ENCODE measurements at places on chromosomes 2 and 18.

DNA sequence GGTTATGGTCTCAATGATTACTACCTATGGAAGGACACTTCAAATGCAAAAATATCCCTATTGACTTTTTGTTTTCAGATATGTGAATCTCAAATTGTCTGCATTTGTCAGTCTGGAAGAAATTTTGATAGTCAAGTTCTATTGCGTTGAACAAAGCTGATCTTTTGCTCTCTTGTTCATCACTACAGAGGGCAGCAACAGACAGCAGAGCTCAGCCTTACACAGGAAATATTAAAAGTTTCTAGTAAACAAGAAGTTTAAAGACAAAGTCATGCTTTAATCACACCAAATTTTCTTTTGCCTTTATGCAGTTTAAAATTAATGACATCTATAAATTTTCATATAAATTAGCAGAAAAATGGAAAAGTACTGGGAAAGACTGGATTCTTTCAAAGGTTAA lies 617.5 kb downstream of the NR4A2 start:
- no peak for DNase-seq

- no peak for DNase-seq
Observed at GRCh38 chr2:100193291-100193710, 50.9 kb upstream of the AFF3 start.

DNA sequence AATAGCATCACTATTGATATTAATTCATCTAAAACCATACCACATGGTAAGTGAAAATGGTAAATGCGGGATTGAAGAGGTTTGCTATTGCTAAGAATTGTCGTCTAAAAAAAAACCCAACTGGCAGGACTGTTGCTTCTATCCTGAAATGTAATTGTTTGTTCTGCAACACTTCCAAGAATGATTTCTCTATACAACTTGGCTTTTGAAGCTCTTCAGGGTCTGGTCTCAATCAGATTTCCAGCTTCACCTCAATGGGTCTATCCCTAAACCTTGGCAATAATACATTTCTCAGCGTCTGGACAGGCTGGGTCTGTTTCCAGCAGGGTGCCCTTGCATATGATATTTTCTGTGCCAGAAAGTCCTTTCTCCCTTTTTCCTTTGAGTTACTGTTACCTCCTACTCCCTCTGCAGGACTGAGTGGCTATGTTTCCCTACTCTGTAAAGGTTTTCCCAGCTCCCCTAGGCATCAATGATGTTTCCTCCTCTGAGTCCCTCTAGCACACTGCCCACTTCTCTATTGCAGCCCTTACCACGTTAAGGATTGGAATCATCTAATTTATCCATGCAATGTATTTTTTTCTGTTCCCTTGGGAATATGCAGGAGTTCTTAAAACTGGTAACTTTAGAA lies 118.2 kb upstream of the REV1 start:
- DNase-seq: no peak

GRCh38 chr2:179340678-179341077 lies 76.0 kb upstream of the SESTD1 start:
- no peak for DNase-seq

- DNase-seq: no peak
Observed at GRCh38 chr2:108304975-108305374, 16.3 kb downstream of the SULT1C2 start.

DNA sequence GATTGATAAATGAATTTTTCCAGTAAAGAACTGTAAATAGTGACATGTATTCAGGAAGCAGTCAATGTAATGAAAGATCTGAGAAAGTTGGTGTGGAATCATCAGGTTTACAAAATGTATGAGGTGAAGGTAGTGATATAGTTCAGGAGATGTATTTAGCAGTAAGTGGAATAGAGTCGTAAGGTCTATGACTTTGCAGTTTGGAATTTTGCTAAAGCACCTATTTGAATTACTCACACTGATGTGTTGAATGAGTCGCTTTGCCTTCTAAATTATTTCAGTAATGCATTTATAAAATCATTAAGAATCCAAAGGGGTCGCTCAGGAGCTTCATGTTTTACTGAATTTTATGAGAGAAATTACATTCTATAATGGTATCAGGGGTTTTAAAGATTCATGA lies 713.7 kb downstream of the DSC3 start:
- no peak for DNase-seq

DNA sequence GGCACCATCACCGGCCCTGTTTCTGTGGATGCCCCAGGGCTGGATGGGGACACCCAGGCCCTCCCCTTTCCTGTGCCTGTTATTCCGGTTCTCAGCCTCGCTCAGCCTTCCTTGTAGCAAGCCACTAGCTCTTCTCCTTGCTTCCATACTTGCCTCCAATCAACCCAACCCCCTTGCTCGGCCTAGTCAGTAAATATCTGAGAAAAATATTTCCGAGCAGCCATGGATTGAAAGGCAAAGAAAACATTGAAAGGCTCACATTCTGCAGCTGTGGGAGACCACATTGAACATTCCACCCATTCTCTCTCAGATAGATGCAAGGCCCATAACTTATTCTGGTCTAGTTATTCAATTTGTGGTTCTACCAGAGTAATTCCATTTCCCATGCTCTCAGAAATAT lies 114.9 kb downstream of the SPP2 start:
- no peak for DNase-seq

GRCh38 chr2:127656569-127657231 lies 10.7 kb downstream of the GPR17 start:
- no peak for DNase-seq

GRCh38 chr2:113337809-113338208 lies 59.1 kb upstream of the PAX8 start:
- DNase-seq: no peak

- no peak for DNase-seq
Observed at GRCh38 chr2:223096235-223096970, 44.4 kb downstream of the KCNE4 start.

DNA sequence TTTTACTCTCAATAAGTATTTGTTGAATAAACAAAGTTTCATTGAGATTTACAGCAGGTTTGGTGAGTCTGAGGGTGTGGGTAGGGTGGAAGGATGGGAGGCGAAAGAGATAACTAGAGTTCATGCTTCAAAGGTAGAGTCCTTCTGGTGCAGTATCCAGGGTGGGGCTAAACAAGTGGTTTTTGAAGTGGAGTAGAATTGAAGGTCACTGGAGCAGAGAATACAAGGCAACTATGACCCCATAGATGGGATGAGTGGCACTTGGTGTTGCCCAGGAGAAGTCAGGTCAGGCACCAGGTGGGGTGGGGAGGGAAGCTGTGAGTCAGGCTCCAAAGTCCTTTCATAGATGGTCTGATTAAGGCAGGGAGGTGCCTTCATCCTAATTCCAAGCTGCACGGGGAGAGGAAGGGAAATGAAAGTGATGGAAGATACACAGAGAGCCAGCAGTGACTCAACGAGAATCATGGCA lies 6.6 kb upstream of the CAB39 start:
- DNase-seq: no peak

GRCh38 chr18:2908946-2909335 lies 62.1 kb downstream of the EMILIN2 start:
- peak; percentile 36 for DNase-seq

DNA sequence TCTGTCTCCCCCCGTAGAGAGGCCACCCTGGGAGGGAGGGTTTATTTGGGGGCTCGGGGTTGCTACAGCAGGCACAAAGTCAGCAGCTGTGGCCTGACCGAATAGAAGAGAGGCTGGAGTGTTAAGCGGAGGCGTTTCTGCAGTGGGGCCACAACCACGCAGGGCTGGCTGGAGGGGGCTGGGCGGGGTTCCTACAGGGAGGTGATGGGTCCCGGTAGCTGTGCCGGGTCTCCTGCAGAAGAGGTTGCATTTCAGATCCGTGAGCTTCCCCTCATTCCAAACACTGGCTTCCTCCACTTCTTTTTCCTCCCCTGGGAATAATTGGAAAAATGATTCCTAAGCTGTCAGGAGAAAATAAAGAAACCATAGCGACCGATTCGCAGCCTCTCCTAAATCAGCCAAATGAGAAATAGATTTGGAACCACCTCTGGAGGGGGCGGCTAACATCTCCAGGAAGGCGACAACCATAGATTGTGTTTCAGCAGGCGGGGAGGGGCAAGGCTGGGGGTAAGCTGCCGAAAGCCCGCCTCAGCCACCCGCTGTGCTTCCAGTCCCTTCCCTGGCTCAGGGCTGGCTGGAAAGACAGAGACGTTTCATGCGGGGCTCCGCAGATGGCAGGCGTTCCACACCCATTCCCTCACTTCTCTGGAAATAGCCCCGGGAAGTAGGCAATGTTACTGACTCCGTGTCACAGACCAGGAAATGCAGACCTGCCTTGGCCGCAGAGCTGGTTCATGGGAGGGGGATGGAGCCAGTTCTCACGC lies 85.6 kb upstream of the TAF1B start:
- peak; percentile 66 for DNase-seq

DNA sequence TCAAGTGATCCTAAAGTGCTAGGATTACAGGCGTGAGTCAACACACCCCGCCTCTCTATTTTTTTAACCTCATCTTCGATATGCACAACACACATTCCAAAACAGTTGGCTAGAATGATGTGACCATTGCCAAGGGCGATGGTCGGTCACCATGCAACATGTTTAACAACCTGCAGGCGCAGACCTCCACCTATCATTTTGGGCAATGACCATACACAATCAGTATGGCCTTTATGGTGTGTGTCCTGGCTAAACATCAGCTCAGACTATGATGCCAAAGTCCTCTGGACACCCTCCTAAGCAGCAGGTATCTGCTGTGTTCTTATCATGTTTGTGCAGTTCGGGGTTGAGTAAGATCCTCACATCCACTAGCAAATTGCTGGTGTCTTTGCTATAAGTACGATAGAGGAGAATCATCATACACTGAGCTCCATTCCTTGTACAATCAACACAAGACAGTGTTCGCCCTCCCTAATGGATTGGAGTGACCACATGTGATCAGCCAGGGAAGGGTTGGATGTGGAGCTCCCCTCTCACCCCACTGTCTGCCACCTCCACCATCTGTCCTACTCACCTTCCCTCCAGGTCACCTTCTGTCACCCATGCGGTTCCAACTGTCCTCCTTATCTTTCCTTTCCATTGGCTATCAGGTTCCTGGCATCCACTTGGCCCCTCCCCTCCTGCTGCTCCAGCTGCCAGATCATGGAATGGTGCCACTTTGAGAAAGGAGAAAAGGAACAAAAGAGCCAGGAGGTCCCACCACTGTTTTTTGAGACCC lies 7.9 kb upstream of the RNF152 start:
- DNase-seq: no peak

DNA sequence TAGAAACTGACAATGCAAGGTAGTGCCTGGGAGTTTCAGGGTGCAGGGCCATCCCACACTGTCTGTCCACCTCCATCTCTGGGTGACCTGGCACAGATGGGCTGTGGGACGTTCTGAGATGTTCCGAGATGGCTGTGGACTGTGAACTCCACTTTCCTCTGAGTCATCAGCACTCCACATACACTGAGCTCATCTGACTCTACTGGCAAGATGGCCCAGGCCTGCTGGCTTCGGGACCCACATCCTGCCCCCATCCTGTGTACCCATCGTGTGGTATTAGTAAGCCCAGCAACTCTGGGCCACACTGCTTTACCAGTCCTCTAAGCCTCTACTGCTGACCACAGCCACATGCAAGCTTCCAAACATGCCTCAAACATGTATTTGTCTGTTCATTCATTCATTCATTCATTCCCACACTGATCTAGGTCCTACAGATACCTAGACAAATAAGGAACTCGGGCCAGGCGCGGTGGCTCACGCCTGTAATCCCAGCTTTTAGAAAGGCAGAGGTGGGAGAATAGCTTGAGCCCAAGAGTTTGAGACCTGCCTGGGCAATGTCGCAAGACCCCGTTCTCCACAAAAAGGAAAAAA lies 124.8 kb upstream of the CXCR4 start:
- no peak for DNase-seq

GRCh38 chr2:85596026-85596333 lies 435 bp downstream of the RNF181 start:
- no peak for DNase-seq

GRCh38 chr2:154700136-154700535 lies 1.6 kb downstream of the KCNJ3 start:
- no peak for DNase-seq

DNA sequence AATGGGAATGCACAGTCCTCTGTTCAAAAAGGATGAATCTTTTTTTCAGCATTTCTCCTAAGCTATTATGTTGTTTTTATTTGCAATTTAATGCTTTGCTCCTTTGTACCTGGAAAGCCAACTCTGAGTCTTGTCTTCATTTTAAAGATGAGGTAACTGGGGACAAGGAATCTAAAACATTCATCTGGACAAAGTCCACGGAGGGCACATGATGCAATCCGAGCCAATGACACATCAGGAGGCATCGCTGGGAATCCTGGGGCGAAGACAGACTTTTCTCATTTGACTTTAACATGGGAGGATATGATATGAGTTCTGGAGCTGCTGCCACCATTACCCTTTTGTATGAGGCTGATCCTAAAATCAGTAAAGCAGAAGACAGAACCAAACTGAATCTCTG lies 116.5 kb upstream of the REG3G start:
- no peak for DNase-seq

DNA sequence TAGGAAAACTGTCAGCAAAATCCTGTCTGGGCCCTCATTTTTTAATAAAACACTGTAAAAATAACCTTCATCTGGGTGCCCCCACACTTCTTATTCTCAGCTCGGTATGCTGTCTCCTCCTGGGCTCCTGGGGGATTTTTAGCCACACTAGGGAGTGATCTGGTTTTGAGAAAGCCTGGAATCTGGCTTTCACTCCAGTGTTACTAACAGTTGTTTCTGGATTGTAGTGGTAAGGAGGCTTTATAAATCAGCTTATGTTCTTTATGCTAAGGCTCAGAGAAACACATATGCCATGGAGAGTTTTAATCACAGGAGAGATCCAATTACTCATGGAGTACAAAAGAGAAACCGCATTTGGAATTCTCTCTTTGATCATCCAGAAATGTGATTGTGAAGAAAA lies 744.3 kb upstream of the SOX11 start:
- no peak for DNase-seq

GRCh38 chr2:19505199-19506136 lies 147.0 kb upstream of the OSR1 start:
- no peak for DNase-seq

DNA sequence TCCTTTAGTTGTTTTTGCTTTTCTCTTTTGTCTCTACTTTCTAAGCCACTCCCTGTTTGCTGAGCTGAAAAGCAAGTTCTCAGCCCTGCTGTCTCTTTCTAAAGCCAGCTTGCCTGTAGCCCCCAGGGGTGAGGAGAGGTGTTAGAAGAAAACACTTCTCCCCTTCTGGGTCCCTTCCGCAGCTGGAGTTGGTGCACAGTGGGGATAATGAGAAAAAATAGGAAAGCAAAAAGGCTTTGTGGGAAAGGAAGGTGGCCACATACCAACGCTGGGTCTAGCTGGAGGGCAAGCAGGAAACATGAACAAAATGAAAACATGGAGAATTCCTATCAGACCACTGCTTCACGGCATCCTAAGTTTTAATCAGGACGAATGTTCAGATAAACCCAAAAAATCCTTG lies 15.5 kb upstream of the SLC20A1 start:
- DNase-seq: no peak

DNA sequence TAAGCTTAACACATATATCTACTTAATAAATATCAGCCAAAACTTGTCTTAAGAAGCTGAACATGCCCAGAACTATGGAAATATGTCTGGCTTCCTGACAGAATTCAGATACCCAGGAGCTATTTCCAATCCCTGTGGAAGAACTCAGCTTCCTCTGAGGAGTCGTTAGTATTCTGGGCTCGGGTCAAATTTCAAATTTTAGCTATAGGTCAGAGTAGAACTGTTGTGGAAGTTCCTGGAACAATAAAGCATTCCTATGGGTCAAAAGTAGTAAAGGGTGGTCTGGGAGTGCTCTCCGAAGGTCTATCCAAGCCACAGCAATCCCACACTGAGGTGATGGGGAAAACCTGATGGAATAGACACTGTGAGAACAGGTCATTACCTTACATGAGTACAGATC lies 342.7 kb upstream of the CHST9 start:
- no peak for DNase-seq

GRCh38 chr2:227153758-227154486 lies 10.1 kb downstream of the COL4A4 start:
- no peak for DNase-seq
